Amygdala (tissue), 56 donors: ENCODE measurements at places on chromosomes 2 and 18.

- DNase-seq: no peak
Measured at GRCh38 chr2:42172020-42172419, 2.9 kb downstream of the EML4 start.

DNA sequence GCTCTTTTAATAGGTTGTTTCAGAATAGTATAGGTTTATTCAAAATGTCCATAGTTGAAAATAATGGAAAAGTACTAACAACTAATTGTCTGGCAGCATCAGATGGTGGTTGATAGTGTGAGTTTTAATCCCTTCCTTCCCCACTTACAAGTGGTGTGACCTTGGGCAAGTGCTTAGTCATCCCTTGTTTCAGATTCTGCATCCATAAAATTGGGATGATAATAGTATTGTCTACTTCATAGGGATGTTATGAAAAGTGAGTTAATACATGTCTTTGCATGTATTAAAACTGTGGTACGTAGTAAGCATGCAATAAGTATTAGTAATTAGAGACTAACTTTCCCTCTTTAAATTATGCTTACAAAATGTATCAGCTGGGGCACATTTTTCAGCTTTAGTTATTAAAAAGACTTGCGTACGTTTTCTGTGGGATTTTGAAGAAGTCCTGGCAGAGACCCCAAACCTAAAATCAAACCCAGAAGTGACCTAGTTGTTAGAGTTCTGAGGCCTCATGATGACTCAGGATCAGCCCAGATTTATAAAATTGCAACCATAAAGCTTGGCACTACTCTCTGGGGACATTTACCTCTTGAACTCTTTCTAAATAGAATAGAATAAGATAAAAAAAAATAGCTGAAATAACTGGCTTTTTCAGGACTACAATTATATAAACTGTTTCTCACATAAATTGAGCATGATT, 8.6 kb downstream of the ITGA4 start:
- DNase-seq: no peak

- no peak for DNase-seq
Measured at GRCh38 chr2:65353046-65353445, 79.4 kb downstream of the SPRED2 start.

DNA sequence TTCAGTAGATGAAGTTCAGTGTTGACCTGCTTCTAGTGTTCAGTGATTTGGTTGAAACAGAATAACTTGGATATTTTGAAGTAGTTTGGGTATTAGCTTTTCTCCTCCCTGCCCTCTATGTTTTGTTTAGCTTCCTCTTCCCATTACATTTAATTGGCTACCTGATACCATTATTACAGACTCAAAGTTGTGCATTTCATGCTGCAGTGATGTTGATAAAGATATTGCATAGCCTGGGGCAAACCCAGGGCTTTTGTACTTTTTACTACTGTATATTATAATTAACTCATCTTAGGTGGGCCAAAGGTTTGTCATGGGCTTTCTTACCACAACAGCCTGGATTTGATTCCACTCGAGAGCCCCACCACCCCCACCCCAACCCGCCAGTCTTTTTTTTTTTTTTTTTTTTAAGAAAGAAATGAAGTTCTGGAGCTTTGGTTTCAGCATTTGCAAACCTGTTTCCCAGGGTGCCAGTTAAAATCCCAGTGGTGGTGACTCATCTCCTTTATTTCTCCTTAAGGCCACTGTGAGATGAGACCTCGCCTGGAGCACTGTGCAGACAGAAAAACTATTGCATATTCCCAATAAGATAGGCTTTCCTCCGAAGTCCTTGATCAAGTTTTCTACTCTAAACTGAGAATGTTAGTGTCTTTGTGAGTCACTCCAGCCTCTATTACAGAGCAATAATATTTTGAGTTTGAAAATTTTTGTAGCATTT, 393.7 kb upstream of the FANCL start:
- DNase-seq: no peak

DNA sequence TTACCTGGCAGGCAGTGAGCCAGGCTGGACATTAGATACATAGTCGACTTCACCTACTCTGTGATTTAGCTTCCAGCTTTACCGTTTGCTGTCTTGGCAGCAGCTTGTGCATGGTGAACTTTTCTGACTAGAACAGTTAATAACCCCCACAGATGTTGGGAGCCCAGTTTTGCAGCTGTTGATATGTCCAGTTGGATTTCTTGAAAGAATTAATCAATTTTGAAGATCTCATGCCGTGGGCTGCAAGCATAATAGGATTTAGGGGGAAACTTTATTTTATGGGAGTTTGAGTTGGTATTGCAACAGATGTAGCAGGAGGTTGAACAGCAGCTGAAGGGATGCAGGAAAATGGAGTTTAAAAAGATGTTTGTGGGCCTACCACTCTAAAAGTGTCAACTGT, 13.8 kb downstream of the MYO1B start:
- DNase-seq: no peak

DNA sequence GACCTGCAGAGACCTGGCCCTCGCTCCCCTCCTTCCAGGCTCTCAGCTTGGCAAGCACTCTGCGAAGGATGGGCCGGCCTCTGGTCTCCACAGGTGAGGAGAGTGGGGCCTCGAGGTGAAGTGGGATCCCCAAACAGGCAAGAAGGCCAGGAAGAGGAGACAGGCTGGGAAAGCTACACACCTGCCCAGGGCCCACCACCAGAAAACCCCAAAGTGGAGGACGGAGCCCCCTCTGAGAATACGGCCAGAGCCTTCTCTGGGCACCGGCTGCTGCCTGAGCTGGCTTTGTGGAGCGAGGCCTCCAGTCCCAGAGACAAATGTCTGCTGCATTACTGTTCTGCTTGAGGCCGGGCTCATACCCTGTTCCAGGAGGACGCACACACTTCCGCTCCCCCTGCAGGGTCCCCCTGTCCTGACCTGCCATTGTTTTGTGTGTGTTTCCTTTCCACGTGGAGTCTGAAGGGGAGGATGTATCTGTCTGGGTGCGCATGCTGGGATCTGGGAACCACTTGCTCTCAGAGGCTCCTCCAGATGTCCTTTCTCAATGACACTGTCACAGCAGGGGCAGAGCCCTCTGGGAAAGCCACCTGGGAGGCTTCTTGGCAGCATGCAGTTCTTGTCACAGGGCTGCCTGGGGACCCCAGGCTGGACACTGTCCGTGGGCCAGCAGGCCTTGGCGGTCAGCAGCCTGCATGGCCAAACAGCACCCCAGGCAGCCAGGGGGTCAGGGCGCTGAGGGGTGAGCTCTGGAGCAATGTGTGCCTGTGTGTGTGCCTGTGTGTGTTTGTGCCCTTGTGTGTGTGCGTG, 20.8 kb downstream of the KCNF1 start:
- no peak for DNase-seq

GRCh38 chr2:1856475-1856874, 112.2 kb upstream of the PXDN start:
- DNase-seq: no peak

DNA sequence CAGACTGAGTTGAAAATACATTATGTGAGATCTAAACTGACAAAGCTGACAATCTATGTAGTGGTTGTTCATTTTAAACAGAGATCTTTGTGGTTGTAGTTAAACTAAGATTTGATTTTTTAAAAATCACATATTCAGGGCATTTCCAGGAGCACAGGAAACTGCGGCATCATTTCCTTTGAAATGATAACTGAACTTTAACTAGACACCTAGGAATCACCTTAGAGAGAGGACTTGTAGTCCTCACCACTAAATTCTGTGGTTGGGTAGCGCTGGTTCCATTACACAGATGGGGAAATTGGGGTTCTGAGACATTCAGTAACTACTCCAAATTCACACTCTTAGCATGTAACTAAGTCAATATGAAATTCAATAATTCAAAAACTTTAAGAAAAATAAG, 96.0 kb upstream of the TRIB2 start:
- DNase-seq: no peak

- no peak for DNase-seq
Measured at GRCh38 chr18:13983506-13983905, 68.2 kb upstream of the MC2R start.

DNA sequence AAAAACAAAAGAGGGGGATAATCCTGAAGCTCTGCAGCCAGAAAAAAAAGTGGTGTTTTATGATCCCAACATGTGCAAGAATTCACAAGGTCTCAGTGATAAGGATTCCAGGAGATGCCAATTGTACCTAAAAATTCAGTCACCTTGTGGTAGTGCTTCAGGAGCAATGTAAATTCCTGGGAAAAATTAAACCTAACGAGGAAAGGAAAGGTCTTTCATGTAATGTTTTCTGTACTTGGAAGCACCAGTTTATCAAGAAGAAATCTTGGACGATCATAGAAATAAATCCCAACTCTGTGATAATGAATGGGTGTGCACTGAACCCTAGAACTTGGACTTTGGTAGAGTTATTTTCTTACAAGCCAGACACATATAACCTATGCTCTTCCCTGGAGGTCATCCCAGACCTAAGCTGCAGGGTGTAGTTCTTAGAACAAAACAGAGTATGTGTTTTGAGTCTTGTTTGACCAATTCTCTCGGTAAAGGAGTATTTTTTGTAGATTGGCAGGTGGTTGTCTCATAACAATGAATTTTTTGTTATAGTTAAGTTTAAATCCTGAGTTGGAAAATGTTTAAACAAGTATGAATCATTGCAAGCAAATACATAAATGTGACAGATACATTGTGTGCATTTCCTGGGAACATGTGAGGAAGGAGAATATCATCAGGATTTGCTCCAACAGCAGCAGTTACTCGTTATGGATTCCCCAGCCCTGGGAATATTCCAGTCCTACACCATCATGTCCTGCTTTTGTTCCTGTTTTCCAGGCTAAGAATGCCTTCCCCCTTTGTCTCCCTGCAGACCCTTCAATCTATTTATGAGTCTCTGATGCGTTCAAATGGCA, 224.6 kb downstream of the NAPG start:
- DNase-seq: no peak

DNA sequence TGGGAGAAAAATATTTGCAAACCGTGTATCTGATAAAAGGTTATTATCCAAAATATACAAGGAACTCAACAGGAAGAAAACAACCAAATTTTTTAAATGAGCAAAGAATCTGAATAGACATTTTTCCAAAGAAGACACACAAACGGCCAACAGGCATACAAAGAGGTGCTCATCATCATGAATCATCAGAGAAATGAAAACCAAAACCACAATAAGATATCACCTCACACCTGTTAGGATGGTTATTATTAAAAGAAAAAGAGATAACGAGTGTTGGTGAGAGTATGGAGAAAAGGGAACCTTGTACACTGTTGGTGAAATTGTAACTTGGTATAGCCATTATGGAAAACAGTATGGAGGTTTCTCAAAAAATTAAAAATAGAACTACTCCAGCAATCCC, 463.3 kb downstream of the IRS1 start:
- no peak for DNase-seq

DNA sequence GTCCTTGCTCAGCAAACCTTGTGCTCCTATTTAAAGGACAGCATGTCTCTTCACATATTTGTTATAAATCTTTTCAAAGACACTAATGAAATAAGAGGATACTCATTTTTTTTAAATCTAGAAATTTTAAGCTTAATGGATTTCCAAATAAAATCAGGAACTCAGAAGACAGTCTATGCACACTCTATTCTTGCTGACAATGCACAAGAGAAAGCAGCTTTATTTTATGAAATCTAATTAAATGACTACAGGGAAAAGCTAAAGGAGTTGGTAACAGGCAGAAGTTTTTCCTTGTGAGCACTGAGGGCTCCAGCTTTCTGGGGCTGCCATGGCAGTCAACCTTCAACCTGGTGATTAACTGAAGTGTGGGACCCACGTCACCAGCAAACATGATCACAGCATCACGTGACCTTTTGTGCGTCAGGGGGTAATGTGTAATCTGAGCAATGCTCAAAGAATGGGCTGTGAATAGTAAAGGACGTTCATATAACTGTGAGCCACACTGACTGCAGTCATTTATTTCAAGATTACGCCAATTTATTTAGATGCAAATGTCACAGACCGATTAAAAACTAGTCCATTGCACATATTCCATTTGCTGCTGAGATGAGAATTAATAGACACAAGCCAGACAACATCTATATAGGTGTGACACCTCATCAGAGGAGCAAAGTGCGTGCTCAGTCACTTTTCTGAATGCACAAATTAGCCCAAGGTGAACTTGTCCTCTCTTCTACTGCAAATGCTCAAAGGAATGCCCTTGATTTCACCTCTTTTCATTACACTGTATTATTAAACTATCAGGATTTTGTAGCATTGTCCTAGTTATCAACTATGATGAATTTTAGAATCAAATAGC, 11.6 kb upstream of the DNER start:
- no peak for DNase-seq

GRCh38 chr2:136517716-136518115, 247.6 kb upstream of the THSD7B start:
- no peak for DNase-seq

DNA sequence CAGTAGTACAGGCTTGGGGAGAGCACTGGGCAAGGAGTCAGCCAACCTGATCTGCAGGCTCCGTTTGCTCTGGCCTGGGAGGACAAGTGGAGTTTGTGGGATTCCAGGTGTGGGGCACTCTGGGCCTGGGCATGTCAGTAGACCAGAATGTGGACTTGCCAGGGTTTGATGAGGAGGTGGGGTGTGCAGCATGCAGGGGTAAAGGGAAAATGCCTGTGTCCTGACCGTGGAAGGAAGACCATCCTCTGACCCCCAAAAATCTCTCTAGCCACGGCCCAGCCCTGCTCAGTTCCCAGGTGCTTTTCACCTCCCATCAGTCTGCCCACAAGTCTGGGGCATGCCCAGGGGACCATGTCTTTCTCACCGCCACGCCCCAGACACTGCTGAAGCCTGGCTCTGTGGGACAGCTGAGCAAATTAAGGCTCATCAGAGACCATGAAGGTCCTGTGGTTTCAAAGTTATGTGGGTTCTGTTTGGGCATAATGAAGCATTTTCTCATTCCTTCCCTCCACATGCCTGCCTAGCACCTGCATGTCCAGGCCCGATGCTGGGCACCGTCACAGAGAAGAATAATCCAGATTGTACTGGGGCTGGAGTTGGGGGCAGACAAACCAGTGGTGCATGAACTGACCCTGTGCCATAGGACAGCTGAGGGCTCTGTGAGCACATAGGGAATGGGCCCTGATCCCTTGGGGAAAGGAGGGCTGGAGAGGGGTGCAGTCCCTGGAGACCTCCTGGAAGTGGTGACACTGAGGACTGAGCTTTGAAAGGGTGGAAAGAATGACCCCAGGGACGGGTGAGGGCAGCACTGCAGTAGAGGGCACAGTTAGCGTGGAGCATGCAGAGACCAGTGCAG, 6.5 kb upstream of the KCNF1 start:
- no peak for DNase-seq

DNA sequence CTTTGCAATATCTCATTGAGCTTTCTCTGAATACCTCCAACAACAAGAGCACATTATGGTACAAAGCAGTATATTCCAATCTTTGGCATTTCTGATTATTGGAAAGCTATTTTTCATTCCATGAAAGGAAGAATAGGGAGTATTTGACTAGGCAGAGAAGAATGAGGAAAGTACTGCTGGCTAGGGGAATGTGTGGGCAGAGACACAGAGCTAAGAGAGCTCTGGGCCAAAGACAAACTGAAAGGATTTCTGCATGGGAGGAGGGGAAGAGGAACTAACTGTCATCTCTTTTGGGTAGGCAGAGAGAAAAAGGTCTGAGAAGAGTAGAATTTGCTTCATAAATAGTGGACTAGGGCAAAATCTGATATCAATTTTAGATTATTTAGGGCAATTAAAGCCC, 150.8 kb downstream of the CCDC85A start:
- no peak for DNase-seq

GRCh38 chr2:24199968-24200590, 25.2 kb downstream of the FAM228A start:
- no peak for DNase-seq

- DNase-seq: no peak
Measured at GRCh38 chr2:160751021-160751420, 257.4 kb upstream of the RBMS1 start.
